ENCODE measurements at places on chromosomes 1 and 21. TPM values are rescaled to one million over a fixed set of nuclear protein-coding genes. Genes with fewer than 3 reads are reported as not detected.

AK5 gene
- 72.4 TPM for total RNA-seq

SH3GLB1 gene
- 55.7 TPM for total RNA-seq

CDA gene
- 1.3 TPM for total RNA-seq

IFNLR1 gene
- not detected for total RNA-seq

IER5 gene
- 25.9 TPM for total RNA-seq

A3GALT2 gene
- total RNA-seq, result not detected

PTCH2 gene
- 0.33 TPM for total RNA-seq

TMEM51 gene
- 8.3 TPM for total RNA-seq

IQGAP3 gene
- 50.3 TPM for total RNA-seq

KLHDC7A gene
- total RNA-seq, result not detected

KRTAP12-2 gene
- not detected for total RNA-seq

ZBTB40 gene
- total RNA-seq, result 10.8 TPM

ECE1 gene
- total RNA-seq, result 136 TPM

CREB3L4 gene
- total RNA-seq, result 10.3 TPM

AMY1A gene
- total RNA-seq, result not detected

IGSF5 gene
- total RNA-seq, result not detected

NTRK1 gene
- not detected for total RNA-seq

GIPC2 gene
- 0.33 TPM for total RNA-seq

TMCO2 gene
- not detected for total RNA-seq

CNST gene
- 22.2 TPM for total RNA-seq

EXTL1 gene
- total RNA-seq, result 0.83 TPM

NKAIN1 gene
- 0.33 TPM for total RNA-seq

ARHGEF2 gene
- total RNA-seq, result 173 TPM

C1QA gene
- not detected for total RNA-seq

DNTTIP2 gene
- total RNA-seq, result 21.5 TPM

BMP8A gene
- total RNA-seq, result not detected

KRTAP21-1 gene
- not detected for total RNA-seq

NBPF26 gene
- total RNA-seq, result 22.0 TPM

SPRR1B gene
- total RNA-seq, result not detected

LRRIQ3 gene
- 0.83 TPM for total RNA-seq

CLCA1 gene
- 0.15 TPM for total RNA-seq

SLC30A10 gene
- not detected for total RNA-seq

FMO5 gene
- total RNA-seq, result 1.3 TPM

PGLYRP3 gene
- not detected for total RNA-seq

SLC25A34 gene
- 0.58 TPM for total RNA-seq

NR0B2 gene
- total RNA-seq, result not detected

SLC22A15 gene
- 7.6 TPM for total RNA-seq

NHLH1 gene
- total RNA-seq, result not detected

ADAM30 gene
- total RNA-seq, result not detected

GRIK3 gene
- not detected for total RNA-seq

PLA2G2D gene
- not detected for total RNA-seq

SPRR1A gene
- not detected for total RNA-seq

CR1L gene
- total RNA-seq, result not detected

AADACL3 gene
- not detected for total RNA-seq

MTARC2 gene
- total RNA-seq, result 6.1 TPM

RGS8 gene
- under 0.01 TPM for total RNA-seq

TTC34 gene
- 0.15 TPM for total RNA-seq

INTS7 gene
- total RNA-seq, result 19.1 TPM

UQCRH gene
- total RNA-seq, result 196 TPM

ZSWIM5 gene
- total RNA-seq, result 1.3 TPM

USP33 gene
- 120 TPM for total RNA-seq

KLF17 gene
- total RNA-seq, result 0.17 TPM

FAAH gene
- total RNA-seq, result 1.8 TPM

TBX19 gene
- total RNA-seq, result 2.0 TPM

All from smooth muscle cell of trachea (primary cell).